ENCODE measurements at places on chromosomes 5 and 9.

GRCh38 chr5:102759289-102759688, 4.2 kb downstream of the PAM start:
- no peak for DNase-seq

GRCh38 chr5:143573568-143574170, 170.2 kb upstream of the NR3C1 start:
- DNase-seq, result no peak

GRCh38 chr5:27402828-27403227, 364.4 kb upstream of the CDH9 start:
- DNase-seq, result no peak

- no peak for DNase-seq
Measured at GRCh38 chr5:151555760-151556576, 35.2 kb downstream of the FAT2 start.

- no peak for DNase-seq
Measured at GRCh38 chr5:61082516-61083280, 79.6 kb downstream of the SMIM15 start.

DNA sequence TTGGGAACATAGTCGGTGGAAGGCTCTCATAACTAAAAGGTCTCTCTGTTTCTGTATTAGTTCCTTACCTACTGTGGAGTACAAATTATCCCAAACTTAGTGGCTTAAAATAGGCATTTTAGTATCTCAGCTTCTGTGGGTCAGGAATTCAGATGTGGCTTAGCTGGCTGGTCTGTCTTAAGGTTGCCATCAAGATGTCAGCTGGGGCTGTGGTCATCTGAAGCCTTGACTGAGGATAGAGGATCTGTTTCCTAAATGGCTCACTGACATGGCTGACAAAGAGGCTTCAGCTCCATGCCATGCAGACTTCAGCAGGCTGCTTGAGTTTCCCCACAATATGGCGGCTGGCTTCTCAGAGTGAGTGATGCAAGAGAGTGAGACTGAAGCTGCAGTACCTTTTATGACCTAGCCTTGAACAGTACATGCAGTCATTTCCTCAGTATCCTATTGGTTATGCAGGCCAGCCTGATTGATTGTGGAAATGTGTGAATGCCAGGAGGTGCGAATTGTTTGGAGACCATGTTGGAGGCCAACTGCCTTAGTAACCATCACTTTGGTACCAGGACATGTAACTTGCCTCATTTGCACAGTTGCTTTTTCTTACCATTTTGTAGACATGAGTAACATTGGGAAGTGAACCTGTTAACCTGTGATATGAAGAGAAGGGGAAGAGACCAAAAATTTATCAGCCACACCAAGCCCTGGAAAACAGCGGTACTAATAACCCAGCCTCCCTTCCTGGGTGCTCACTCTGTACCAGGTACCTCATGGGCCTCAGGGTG, 152.8 kb upstream of the IER5L start:
- no peak for DNase-seq

- no peak for DNase-seq
Measured at GRCh38 chr5:80355686-80356085, 35.9 kb downstream of the SPZ1 start.

Data from stimulated activated CD4-positive, alpha-beta T cell treated with anti-CD3 and anti-CD28 coated beads, Interleukin-1b, Interleukin-23, amount 100 ng/mL, for 1 hour (primary cell).